ENCODE measurements at places on chromosomes 13 and 19.

- DNase-seq, result no peak
These were observed 344.8 kb downstream of the ENOX1 start for GRCh38 chr13:43441899-43442499.

DNA sequence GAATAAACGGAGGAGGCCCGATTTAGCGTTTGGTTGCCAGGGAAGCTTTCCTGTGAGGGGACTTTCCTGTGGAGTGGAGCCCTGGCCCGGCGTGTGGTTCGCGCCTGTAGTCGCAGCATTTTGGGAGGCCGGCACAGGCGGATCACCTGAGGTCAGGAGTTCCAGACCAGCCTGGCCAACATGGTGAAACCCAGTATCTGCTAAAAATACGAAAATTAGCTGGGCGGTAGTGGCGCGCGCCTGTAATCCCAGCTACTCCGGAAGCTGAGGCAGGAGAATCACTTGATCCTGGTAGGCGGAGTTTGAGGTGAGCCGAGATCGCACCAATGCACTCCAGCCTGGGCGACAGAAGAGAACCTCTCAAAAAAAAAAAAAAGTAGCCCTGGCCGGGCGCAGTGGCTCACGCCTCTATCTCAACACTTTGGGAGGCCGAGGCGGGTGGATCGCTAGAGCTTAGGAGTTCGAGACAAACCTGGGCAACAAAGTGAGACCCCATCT, 6.9 kb downstream of the KANK3 start:
- DNase-seq, result no peak

DNA sequence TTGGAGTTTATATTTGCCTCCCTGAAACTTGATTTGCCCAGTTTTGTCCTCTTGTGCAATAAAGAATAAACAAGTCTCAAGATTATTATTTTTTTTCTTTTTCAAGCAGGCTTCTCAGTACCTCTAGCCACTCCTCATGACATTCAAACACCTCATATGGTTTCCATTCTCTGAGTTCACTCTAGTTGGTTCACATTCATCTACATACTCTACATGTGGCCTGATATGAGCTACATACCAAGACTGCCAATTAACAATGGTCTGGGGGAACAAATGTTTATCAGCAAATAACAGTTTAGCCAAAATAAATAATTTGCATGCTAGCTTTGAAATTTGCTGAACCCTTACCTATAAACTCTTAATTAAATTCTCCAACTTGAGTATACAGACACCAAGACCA, 22.5 kb downstream of the KCNRG start:
- no peak for DNase-seq

DNA sequence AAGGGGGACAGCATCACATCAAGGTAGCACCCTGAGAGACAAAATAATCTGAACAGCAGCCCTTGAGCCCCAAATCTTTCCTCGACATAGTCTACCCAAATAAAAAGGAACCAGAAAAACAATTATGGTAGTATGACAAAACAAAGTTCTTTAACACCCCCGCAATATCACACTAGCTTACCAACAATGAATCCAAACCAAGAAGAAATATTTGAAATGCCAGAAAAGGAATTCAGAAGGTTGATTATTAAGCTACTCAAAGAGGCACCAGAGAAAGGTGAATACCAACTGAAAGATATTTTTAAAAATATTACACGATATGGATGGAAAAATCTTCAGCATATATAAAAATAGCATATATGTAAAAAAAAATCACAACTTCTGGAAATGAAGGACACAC, 252.9 kb upstream of the SLITRK6 start:
- no peak for DNase-seq
